ENCODE measurements at places on chromosomes 11 and 22. TPM values are rescaled to one million over a fixed set of nuclear protein-coding genes. Genes with fewer than 3 reads are reported as not detected.

The ASPHD2 gene
- total RNA-seq, result 1.0 TPM

The CYTH4 gene
- 0.56 TPM for total RNA-seq

The MYO18B gene
- 0.02 TPM for total RNA-seq

The NCF4 gene
- 0.12 TPM for total RNA-seq

The NELL1 gene
- total RNA-seq, result not detected

The C11orf16 gene
- total RNA-seq, result not detected

The ANO5 gene
- total RNA-seq, result 1.9 TPM

The SYT9 gene
- total RNA-seq, result 0.11 TPM

The PGR gene
- total RNA-seq, result not detected

The HEPACAM gene
- total RNA-seq, result not detected

The PRRG4 gene
- 1.8 TPM for total RNA-seq

The OR2AT4 gene
- total RNA-seq, result not detected

The KLHDC7B gene
- not detected for total RNA-seq

The OR51E2 gene
- not detected for total RNA-seq

The SCO2 gene
- 5.0 TPM for total RNA-seq

The CREB3L1 gene
- total RNA-seq, result 3.8 TPM

The CD248 gene
- total RNA-seq, result not detected

The HBG1 gene
- not detected for total RNA-seq

The MGAT3 gene
- total RNA-seq, result 0.43 TPM

The SAA4 gene
- total RNA-seq, result not detected
